ENCODE measurements at places on chromosomes 11 and 22. TPM values are rescaled to one million over a fixed set of nuclear protein-coding genes. Genes with fewer than 3 reads are reported as not detected.

Gene SOX6
- total RNA-seq, result 3.1 TPM

GRCh38 chr22:49503896-49504521 lies 323.7 kb downstream of the BRD1 start:
- H3K4me1 ChIP-seq, result no peaks in the 10 kb centered on the region
- H3K27me3 ChIP-seq, result no peaks in the 10 kb centered on the region
- no peak overlapping the region for H3K27ac ChIP-seq
- H3K36me3 ChIP-seq, result no peaks in the 10 kb centered on the region
- DNase-seq, result no peak
- H3K4me3 ChIP-seq, result no peak overlapping the region

Gene BCR
- 62.3 TPM for total RNA-seq

- no peak overlapping the region for H3K27ac ChIP-seq
- no peak for DNase-seq
- H3K36me3 ChIP-seq, result no peaks in the 10 kb centered on the region
- H3K4me3 ChIP-seq, result no peak overlapping the region
Measured at GRCh38 chr22:26170112-26170492, 840 bp downstream of the SEZ6L start.

GRCh38 chr11:122392508-122392907 lies 263.0 kb upstream of the UBASH3B start:
- H3K4me1 ChIP-seq, result no peaks in the 10 kb centered on the region
- no peaks in the 10 kb centered on the region for H3K27me3 ChIP-seq
- no peak overlapping the region for H3K27ac ChIP-seq
- DNase-seq, result no peak
- H3K4me3 ChIP-seq, result no peak overlapping the region

DNA sequence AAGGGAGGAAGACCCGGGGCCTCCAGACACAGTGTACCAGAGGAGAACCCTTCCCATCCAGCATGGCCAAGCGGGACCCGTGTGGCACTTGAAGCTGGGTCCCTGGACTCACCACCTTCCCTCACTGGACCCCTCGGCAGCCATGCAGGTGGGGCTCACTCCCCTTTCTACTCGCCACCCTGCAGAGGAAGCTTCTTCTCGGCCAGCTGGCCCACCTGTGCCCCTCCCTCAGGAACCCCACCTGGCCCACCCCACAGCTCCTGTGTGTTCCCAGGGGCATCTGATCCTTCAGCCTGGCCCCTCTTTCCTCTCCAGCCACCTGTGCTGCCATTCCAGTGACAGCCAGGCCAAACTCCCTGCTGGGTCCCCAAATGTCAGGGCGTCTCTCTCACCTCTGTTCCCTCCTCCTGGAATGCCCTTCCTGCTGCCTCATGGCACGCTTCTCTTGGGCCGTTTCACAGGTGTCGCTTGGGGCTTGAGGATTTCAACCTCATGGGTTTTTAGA lies 38.0 kb downstream of the IGF2 start:
- no peaks in the 10 kb centered on the region for H3K36me3 ChIP-seq
- peak overlapping the region; percentile 35 for H3K27ac ChIP-seq
- H3K4me1 ChIP-seq, result peaks cover 59% of the 10 kb centered on the region
- DNase-seq, result no peak

DNA sequence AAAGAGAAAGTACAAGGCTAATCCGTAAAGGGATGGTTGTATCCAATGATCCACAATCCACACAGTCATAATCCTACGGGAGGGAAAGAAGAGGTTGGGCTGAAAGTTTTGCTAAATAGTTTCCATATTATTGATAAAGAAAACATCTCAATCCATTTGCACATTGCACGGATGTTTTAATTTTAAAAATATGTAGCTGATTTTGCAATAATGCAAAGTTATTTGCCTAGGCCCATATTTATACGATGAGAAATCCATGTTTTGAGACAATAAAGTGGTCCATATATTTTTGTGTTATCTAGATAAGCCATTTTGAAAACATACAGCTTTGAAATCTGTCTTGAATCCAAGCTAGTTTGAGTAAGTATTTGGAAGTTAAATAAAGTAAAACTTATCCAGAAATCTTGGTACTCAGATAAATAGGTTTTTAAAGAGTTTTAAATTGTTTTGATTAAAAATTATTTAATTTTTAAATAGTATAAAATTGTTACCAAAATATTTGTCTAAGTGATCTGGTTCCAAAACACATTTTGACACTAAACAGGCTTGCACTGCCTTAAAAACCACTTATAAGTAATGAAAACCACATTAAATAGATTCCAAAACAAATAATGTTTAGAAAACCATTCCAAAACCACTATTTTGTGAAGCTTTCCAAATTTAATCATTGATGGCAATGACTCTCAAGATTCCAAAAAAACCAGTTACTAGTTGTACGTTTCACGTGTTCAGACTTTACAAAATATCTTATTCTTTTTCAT lies 38.2 kb upstream of the PAMR1 start:
- H3K4me3 ChIP-seq, result no peak overlapping the region

DNA sequence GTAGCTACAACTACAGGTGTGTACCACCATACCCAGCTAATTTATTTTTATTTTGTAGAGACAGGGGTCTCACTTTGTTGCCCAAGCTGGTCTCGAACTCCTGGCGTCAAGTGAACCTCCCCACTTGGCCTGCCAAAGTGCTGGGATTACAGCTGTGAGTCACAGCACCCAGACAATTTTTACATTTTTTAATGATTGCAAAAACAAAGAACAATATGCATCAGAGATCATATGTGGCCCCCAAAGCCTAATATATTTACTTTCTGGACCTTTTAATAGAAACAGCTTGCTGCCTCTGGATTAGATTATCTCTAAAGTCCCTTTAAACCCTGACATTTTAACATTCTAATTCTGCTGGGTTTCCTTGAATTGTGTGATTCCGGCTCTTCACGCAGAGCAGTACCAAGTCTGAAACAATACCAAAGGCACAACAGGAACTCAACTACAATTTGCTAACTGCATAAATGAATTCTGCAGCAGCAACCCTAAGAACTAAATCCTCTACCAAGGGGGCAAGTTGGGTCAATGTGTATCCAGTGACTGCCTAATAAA lies 25.0 kb downstream of the RAB30 start:
- no peaks in the 10 kb centered on the region for H3K36me3 ChIP-seq
- no peaks in the 10 kb centered on the region for H3K27me3 ChIP-seq
- H3K27ac ChIP-seq, result no peak overlapping the region
- H3K4me3 ChIP-seq, result no peak overlapping the region
- no peak for DNase-seq

DNA sequence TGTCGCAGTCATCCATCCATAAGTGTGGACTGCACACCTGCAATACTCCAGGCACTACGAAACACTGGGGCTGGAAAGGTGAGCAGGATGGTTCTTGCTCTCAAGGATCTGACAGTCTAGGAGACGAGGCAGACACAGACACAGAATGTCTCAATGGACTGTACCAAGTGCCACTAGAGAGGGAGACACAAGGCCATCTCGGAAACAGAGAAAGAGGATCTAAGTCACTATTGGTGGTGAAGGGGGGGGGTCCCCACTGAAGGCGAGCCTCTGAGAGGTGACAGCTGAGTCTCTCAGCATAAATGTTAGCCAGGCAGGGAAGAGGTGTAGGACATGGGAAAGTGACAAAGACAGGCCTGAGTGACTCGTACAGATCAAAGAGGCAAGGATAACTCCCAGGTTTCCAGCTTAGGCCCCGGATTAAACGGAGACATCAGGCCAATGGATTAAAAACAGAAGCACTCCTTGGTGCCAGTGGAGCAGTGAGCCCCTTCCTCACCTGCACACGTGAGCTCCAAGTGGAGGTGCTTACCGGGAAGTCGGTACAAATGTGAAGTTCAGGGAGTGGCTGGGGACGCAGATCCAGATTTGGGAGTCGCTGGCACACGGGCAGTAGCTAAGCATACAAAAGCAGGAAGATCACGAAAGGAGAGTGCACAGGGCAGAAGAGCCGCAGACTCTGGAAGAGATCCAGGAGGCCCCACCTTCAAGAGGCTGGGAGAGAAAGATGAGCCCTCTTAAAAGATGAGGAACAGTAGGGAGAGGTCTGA lies 117.2 kb downstream of the MICAL3 start:
- no peak overlapping the region for H3K4me3 ChIP-seq
- H3K27ac ChIP-seq, result no peak overlapping the region
- no peaks in the 10 kb centered on the region for H3K27me3 ChIP-seq
- DNase-seq, result no peak
- H3K36me3 ChIP-seq, result peaks cover 18% of the 10 kb centered on the region

- no peaks in the 10 kb centered on the region for H3K36me3 ChIP-seq
- DNase-seq, result no peak
- no peaks in the 10 kb centered on the region for H3K4me1 ChIP-seq
- no peak overlapping the region for H3K4me3 ChIP-seq
- H3K27ac ChIP-seq, result no peak overlapping the region
Measured at GRCh38 chr11:108985945-108986279, 321.0 kb downstream of the DDX10 start.

- H3K27me3 ChIP-seq, result no peaks in the 10 kb centered on the region
- H3K27ac ChIP-seq, result no peak overlapping the region
- DNase-seq, result peak; percentile 77
- no peak overlapping the region for H3K4me3 ChIP-seq
- peaks cover 7% of the 10 kb centered on the region for H3K36me3 ChIP-seq
Measured at GRCh38 chr11:61871158-61871597, 20.2 kb downstream of the FADS3 start.

Gene VPREB1
- total RNA-seq, result not detected

- no peaks in the 10 kb centered on the region for H3K36me3 ChIP-seq
- peaks cover 3% of the 10 kb centered on the region for H3K4me1 ChIP-seq
- no peak overlapping the region for H3K27ac ChIP-seq
- H3K4me3 ChIP-seq, result no peak overlapping the region
- no peaks in the 10 kb centered on the region for H3K27me3 ChIP-seq
Measured at GRCh38 chr11:86183694-86184093, 60.9 kb upstream of the EED start.

- no peak for DNase-seq
- no peaks in the 10 kb centered on the region for H3K36me3 ChIP-seq
- no peaks in the 10 kb centered on the region for H3K4me1 ChIP-seq
- no peak overlapping the region for H3K27ac ChIP-seq
- no peak overlapping the region for H3K4me3 ChIP-seq
- no peaks in the 10 kb centered on the region for H3K27me3 ChIP-seq
Measured at GRCh38 chr11:64415996-64416728, 57.2 kb downstream of the RPS6KA4 start.

Gene RCOR2
- total RNA-seq, result 0.14 TPM

Gene TMPRSS5
- total RNA-seq, result not detected

DNA sequence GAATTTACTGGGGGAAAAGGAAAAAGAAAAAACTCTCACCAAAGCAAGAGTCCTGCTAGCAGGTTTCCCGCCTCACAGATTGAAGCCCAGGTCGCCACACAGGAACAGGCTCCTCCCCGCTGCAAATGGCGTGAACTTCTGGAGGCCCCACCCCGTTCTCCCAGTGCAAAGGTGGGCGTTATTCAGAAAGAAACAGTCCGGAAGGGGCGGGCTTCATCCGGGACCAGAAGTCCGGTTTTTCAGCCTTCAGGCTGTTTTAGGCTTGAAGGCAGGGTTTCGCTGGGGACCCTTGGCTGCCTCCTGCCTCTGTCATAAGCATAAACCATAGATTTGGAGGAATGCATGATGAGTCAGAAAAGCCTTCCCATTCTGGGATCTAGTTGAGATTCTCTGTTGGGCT lies 148.3 kb upstream of the POU2AF2 start:
- no peaks in the 10 kb centered on the region for H3K36me3 ChIP-seq
- no peaks in the 10 kb centered on the region for H3K4me1 ChIP-seq
- H3K27me3 ChIP-seq, result no peaks in the 10 kb centered on the region
- no peak overlapping the region for H3K27ac ChIP-seq

DNA sequence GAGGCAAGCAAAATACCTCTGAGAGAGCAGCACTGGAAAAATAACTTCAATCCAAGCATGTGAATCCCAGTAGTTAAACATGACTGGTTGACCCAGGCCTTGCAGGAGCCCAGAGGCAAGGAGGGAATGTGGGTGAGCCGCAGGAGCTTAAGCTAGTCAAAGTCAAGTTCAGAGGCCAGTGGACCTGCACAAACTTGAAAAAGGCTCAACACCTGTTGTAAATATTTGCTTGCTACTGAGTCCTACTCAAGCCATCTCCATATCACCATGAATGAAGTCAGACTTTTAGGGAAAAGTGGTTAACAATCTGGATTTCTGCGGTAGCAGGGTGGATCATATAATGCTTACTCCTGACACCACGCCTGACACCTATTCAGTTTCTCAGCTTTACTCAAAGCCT lies 4.8 kb upstream of the CAT start:
- H3K4me1 ChIP-seq, result peaks cover 6% of the 10 kb centered on the region
- no peaks in the 10 kb centered on the region for H3K27me3 ChIP-seq
- no peak overlapping the region for H3K4me3 ChIP-seq

- no peaks in the 10 kb centered on the region for H3K27me3 ChIP-seq
- H3K4me1 ChIP-seq, result no peaks in the 10 kb centered on the region
- H3K4me3 ChIP-seq, result no peak overlapping the region
Measured at GRCh38 chr11:61785837-61786402, 6.5 kb downstream of the TMEM258 start.

DNA sequence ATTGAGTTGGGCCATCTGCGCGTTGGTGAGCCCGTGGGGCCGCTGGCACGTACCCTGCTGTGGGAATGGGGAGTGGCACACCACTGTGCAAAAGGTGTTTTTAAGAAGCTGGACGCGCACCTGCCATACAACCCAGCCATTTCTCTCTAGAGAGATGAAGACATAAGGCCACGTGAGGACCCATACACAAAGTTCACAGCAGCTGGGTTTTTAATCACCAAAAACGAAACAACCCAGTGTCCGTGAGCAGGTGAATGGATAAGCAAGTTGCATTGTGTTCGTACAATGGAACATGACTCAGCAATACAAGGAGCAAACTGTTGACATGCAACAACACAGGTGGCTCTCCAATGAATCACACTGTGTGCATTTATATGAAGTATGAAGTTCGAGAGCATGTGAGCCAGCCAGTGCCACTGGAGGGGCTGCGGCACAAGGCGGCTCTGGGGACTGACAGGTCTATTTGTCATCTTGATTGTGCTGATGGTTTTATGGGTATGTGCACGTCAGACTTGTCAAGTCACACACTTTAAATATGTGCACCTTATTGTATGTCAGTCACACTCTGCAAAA lies 30.6 kb upstream of the PANX2 start:
- no peak overlapping the region for H3K4me3 ChIP-seq
- H3K27me3 ChIP-seq, result no peaks in the 10 kb centered on the region
- H3K4me1 ChIP-seq, result peaks cover 12% of the 10 kb centered on the region
- H3K36me3 ChIP-seq, result no peaks in the 10 kb centered on the region
- no peak for DNase-seq
- H3K27ac ChIP-seq, result no peak overlapping the region

Gene TEAD1
- total RNA-seq, result 83.9 TPM

GRCh38 chr22:36160499-36160942 lies at the start of gene APOL3:
APOL3 (minus strand) TSS chr22:36160755; CDS start chr22:36149055, 11,700 bp downstream.
- H3K4me1 ChIP-seq, result peaks cover 83% of the 10 kb centered on the region
- peak within 1 kb of the TSS; percentile 95 for H3K27ac ChIP-seq
- no peaks in the 10 kb centered on the region for H3K36me3 ChIP-seq
- H3K4me3 ChIP-seq, result peak within 1 kb of the TSS; percentile 58
- DNase-seq, result peak; percentile 83
- no peaks in the 10 kb centered on the region for H3K27me3 ChIP-seq

DNA sequence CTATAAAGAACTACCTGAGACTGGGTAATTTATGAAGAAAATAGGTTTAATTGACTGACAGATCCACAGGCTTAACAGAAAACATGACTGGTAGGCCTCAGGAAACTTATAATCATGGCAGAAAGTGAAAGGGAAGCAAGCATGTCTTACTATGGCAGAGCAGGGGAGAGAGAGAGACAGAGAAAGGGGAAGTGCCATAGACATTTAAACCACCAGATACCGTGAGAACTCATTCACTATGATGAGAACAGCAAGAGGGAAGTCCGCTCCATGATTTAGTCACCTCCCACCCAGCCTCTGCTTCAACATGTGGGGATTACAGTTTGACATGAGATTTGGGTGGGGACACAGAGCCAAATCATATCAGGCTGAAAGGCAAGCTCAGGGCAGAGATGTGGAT lies 327.1 kb upstream of the DDI1 start:
- H3K36me3 ChIP-seq, result no peaks in the 10 kb centered on the region
- H3K27ac ChIP-seq, result no peak overlapping the region
- no peak overlapping the region for H3K4me3 ChIP-seq
- no peaks in the 10 kb centered on the region for H3K4me1 ChIP-seq

Measured in upper lobe of left lung (tissue), 6 donors.